Fibroblast of the aortic adventitia (primary cell): ENCODE measurements at places on chromosomes 1 and 21.

DNA sequence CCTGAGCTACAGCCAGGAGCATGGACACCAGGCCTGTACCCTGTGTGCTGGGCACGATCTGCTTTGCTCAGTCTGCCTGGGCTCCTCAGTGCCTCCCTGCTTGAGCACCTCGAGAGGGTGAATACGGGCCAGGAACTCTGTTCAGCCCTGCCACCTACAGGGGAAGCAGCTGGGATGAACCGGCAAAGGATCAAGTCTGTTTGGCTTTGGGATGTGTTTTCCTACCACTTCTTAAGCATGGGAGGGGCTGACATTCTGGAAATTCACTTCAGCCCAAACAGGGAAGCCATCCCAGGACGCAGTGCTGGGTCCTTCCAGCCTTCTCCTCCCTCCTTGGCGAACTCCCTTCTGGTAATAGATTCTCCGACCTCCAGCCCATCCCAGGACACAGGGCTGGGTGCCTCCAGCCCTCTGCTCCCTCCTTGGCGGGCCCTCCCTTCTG, 55.8 kb upstream of the SELENON start:
- peak; percentile 88 for DNase-seq

- DNase-seq: no peak
These were observed 90.1 kb downstream of the TLR5 start for GRCh38 chr1:223052931-223053330.

GRCh38 chr1:84582802-84583587, 8.8 kb upstream of the CTBS start:
- peak; percentile 65 for DNase-seq

GRCh38 chr1:38265293-38266196, 219.0 kb upstream of the POU3F1 start:
- DNase-seq: no peak

GRCh38 chr1:3560981-3561380, 50.3 kb downstream of the MEGF6 start:
- DNase-seq: no peak

DNA sequence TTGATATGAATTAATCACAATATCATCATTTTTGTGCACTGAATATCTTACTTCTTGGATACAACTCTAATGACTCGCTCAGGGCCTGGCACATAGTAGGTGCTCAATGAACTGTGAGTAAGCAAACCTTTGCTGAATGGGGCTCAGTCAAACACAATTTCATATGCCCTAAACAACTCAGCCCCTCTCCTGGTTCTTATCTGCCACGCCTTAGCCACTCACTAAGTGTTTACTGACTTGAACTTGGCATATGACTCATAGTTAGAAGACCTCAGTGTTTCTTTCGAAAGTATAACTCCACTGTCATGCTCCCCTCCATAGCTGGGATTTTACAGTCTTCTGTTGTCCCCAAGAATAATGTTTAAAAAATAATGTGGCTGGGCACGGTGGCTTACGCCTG, 4.8 kb upstream of the IFNLR1 start:
- DNase-seq: peak; percentile 23

GRCh38 chr1:36457691-36458090, 6.5 kb downstream of the MRPS15 start:
- DNase-seq: no peak

GRCh38 chr1:46612937-46613660, 3.5 kb downstream of the MOB3C start:
- no peak for DNase-seq

DNA sequence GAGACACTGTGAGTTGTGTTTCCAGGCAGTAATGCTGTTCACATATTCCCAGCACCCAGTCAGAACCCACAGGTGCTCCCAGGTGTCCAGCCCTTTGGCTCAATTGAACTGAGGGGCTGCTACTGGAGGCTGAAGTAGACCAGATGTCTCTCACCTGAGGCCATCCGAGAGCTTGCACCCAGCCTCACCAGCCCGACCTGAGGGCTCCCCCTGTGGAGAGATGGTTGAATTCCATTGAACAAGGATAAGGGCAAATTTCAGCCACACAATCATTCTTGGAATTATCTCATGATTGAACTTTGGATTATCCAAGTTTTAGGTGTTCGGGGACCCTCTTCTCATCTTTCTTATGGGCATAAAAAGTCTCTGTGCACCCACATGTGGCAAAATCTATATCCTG, 52.1 kb downstream of the OBSCN start:
- DNase-seq: no peak

DNA sequence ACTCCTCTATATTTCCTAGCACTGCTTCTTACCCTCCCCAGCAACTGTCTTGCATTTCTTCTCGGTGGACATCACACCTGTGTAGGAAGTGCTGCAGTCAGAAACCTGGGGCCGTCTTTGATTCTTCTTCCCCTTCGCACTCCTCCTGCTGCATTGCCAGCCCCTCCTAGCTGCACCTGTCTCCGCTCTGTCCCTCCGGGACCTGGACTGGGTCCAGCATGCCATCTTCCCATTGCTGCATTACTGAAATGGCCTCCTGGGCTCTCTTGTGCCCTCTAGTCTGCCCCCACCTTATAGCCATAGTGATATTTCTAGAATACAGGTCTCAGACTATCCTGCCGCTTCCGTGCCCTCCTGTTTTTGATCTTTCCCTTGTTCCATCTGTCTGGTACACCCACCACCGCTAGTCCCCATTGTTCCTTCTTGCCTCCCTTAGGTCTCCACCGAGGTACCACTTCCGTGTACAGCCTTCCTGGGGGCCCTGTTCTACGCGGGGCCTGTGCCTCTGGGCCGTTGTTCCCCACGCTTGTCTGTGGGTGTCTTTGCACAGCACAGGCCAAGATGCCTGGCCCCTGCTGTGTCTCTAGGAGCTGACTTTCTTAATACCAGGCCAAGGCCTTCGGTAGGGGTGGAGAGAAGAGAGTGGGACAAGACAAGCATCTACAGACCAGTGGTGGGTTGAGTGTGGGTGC, 107.6 kb downstream of the GALNT2 start:
- DNase-seq: no peak

GRCh38 chr1:101233495-101233894, 3.3 kb upstream of the S1PR1 start:
- no peak for DNase-seq

DNA sequence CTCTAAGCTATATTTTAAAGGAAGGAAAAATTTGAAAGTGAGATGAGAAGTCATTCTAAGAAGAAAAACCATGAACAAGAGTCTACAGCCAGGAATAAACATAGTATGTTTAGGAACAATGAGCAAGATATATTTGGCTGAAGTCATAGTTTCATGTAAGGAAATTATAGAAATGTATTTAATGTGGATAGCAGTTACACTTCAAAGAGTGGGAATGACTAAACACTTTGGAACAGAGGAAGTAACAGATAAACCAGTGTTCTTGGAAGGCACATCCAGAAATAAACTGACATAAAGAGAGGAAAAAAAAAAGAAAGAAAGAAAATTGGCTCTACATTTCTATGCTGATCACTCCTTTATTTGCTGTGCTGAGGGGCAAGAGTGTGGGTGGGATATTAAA, 18.0 kb downstream of the C8A start:
- peak; percentile 57 for DNase-seq

- DNase-seq: no peak
These were observed 173.3 kb downstream of the PTPRU start for GRCh38 chr1:29409616-29410015.

DNA sequence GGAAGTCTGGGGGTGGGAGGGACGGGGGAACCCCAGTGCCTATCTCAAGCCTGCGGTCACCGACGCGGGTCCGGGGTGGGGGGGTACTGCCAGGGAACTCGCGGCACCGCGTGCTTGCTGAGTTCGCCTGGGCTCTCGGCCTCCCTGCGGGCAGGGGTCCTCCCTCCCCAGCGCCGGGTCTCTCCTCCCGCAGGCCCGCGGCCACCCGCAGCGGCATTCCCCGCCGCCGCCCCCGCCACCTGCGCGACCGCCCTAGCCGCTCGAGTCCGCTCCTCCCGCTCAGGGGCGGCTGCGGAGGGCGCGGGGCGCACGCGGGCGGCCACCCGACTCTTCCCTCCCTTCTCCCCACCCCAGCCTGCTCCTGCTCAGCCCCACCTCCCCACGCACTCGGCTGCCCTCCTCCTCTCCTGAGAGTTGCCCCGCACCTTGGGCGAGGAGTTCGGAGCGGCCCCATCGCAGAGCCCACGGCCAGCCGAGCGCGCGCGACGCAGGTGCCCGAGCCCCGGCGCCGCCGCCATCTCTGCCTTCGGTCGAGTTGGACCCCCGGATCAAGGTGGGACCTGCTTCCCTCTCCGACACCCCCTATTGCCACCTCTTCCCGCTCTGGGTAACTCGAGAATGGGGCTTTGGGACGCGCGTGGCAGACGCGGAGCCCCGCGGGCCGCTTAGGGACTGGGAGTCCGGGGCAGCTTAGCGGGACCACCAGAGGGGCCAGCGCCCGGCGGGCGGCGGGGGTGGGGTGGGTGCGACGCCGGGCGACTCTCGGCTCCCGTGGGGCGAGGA, 105.0 kb downstream of the LEPR start:
- no peak for DNase-seq

- DNase-seq: no peak
These were observed 62.9 kb upstream of the SDC3 start for GRCh38 chr1:30971496-30971895.

GRCh38 chr21:19807201-19807600, 1191.0 kb upstream of the NCAM2 start:
- no peak for DNase-seq

GRCh38 chr1:112317140-112317539, 78.9 kb upstream of the CTTNBP2NL start:
- DNase-seq: no peak

DNA sequence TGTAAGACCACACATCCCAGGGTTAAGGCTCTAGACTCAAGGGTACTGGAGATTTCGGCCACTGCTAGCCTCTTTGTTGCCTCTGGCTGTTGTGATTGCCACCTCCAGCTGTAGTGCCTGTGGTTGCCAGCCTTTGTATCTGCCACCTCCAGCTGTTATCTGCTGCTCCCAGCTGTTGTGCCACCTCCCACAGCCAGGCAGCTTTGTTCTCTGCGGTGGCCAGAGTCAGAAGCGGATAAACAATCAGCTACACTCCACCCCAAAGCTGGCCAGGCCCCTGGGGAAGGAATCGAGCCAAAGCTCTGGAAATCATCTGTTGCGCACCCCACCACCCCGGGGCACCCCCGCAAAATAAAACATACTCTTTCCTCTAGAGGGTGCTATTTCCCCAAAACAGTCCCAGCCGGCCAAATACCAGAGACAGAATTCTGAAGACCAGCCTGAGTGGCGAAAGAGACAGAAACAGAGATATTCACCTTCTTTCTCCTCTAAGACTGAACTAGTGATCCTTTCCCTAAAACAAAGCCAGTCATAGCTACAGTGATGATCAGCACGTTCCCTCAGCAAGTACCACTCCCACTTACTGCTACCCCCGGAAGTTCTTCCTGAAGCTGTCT, 14.8 kb upstream of the PIGM start:
- DNase-seq: peak; percentile 58

DNA sequence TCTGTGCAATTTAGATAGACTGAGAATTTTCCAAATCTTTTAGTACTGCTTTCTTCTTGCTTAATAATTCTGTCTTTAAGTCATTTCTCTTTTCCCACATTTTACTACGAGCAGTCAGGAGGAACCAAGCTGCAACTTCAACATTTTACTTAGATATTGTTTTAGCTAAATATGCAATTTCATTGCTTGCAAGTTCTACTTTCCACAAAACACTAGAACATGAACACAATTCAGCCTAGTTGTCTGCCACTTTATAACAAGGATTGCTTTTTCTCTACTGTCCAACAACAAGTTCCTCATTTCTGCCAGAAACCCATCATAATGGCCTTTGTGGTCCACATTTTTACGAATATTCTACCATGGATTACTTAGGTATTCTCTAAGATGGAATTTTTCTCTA, 36.6 kb downstream of the SORT1 start:
- DNase-seq: no peak

- DNase-seq: no peak
These were observed 28.3 kb upstream of the BTG2 start for GRCh38 chr1:203276916-203277545.

DNA sequence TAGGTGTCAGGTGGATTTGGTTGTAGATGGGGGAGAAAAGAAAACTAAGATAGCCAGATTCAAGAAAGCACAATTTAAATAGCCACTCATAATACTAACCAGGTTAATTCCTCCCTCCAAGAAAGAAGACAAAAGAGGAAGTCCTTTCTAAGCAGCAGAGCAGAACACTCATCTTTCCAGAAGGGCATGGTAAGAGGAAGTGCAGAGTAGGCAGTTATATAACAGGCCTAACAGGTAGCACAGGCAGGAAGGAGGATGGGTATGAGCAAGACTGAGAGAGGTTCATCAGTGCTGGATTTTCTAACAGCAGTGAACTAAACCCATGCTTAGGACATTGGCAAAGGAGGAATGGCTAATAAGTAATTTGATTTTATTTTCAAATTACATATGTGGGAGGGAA, 517.5 kb downstream of the PLPP3 start:
- DNase-seq: no peak

GRCh38 chr1:245871915-245872314, 635.2 kb downstream of the SMYD3 start:
- DNase-seq: no peak

- DNase-seq: peak; percentile 42
These were observed 659 bp downstream of the FAF1 start for GRCh38 chr1:50959303-50959912.
